ENCODE measurements at places on chromosomes 4 and X. TPM values are rescaled to one million over a fixed set of nuclear protein-coding genes. Genes with fewer than 3 reads are reported as not detected.

Gene HCFC1
- 42.2 TPM for total RNA-seq

Gene PCSK1N
- total RNA-seq: 0.67 TPM

Gene TIGD4
- total RNA-seq: 1.6 TPM

Gene PCDH7
- total RNA-seq: 12.9 TPM

Gene ATOH1
- not detected for total RNA-seq

Gene ATP8A1
- total RNA-seq: 54.6 TPM

Gene AFM
- total RNA-seq: not detected

Gene CYSLTR1
- 5.3 TPM for total RNA-seq

Gene PRRG1
- total RNA-seq: 28.9 TPM

Gene SLC16A2
- 18.2 TPM for total RNA-seq

Gene SOX3
- not detected for total RNA-seq

Gene CCKAR
- not detected for total RNA-seq

Gene MECP2
- total RNA-seq: 85.6 TPM

Gene TKTL2
- total RNA-seq: 0.18 TPM

Gene SLC49A3
- 11.4 TPM for total RNA-seq

Gene JCHAIN
- total RNA-seq: 13.3 TPM

Gene KIT
- 4.9 TPM for total RNA-seq

Gene TMEM255A
- 16.4 TPM for total RNA-seq

Gene BEX1
- 1.7 TPM for total RNA-seq

Gene REPS2
- 5.9 TPM for total RNA-seq

Gene AADAT
- 13.5 TPM for total RNA-seq

Gene HDAC6
- total RNA-seq: 106 TPM

Gene CLOCK
- 31.1 TPM for total RNA-seq

Gene RAB9B
- 3.8 TPM for total RNA-seq

Gene USP26
- not detected for total RNA-seq

Gene LETM1
- 37.9 TPM for total RNA-seq

Gene ITIH6
- not detected for total RNA-seq

Gene PF4V1
- total RNA-seq: not detected

Gene EMCN
- 58.5 TPM for total RNA-seq

Gene SLAIN2
- total RNA-seq: 103 TPM

Gene TENM3
- 38.2 TPM for total RNA-seq

Gene RS1
- not detected for total RNA-seq

Gene DDX53
- total RNA-seq: not detected

Gene CSTF2
- total RNA-seq: 9.5 TPM

Gene CDS1
- 0.31 TPM for total RNA-seq

Gene SOWAHD
- 0.53 TPM for total RNA-seq

Gene VCX2
- total RNA-seq: not detected

Gene SLC4A4
- total RNA-seq: 9.8 TPM

Gene UGT8
- 85.1 TPM for total RNA-seq

Measured in sciatic nerve (tissue), 2 donors.